NCI-H82 (cell line): ENCODE measurements at places on chromosomes 7 and 10.

DNA sequence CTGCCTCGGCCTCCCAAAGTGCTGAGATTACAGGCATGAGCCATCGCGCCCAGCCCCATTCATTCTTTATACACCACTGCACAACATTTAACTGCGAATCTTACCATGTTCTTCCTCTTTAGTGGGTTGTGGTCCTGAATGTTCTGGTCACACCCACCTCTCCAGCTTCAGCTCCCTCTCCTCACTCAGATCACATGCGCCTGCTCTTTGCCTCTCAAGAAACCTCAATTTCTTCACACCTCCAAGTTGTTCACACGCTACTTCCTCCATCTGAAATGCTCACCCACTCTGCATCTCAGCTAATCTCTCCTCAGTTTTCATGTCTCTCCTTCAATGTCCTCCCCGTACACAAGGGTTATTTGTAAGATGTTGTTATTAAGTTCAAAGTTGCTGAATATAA lies 2.4 kb upstream of the PRR15 start:
- DNase-seq: no peak

DNA sequence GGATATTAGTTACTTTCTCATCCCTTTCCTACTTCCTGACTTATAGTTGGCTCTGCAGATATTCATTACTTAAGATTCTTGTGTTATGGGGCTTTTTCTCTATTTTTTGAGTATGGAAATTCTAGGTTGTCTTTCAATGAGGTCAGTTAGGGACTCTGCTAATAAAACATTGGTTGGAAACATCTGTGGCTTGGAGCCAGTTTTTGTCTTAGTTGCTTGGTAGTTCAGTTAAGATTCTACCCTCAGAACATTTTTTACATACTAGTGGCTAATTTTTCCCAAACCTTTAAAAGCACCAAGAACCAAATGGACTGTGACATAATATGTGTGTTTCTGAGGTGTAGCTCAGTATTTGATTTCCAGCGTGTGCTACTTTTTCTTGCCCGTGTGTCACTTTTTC lies 305.6 kb upstream of the FZD1 start:
- DNase-seq: no peak

DNA sequence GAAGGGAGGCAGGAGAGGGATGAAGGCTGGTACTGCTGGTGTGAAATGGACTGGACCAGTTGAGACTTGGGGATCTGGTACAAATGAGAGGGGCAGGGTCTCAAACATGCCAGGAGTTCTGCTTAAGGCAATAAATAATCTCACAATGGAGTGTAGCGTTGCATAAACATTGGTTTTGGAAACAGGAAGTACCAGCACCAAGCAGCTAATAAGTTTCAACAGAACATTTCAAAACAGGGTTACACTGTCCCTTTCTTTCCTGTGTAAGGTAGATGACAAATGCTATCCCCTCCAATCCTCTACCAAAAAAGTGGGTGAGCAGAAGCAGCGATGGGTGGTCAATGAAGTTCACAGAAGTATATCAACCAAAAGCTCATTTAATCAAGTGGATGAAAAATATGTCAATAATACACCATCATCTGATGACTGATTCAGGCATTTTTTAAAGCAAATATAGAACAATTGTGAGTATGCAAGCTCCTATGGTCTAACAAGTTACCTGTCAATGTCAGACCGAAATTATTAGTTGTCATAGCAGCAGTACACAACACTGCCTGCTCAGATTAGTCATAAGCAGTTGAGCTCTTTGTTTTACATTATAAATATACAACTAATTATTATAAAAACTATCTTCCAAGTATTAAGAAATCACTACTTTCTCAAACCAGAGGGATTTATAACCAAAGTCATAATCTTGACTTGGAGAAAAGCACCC lies 220.0 kb downstream of the FAM107B start:
- DNase-seq: no peak

- no peak for DNase-seq
Observed at GRCh38 chr7:43791-44540, 148.4 kb upstream of the FAM20C start.

- peak; percentile 72 for DNase-seq
Observed at GRCh38 chr10:46992803-46993561, 81.8 kb downstream of the PTPN20 start.

DNA sequence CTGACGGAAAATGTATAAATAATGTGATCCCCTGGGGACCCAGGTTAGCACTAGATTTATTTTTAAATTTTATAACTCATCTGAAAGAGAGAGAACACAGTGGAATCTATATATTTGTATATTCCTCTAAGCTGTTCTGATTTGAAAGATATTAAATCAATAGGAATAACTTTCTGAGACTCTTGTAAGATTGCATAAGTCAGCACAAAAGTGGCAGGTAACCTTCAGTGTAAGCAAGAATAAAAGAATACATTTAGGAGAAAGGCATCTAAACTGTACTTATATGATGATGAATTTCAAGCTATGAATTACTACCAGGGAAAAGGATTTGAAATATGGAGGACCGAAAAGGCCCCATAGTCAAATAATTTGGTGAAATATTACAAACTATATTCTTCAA lies 112.8 kb downstream of the TBXAS1 start:
- DNase-seq: no peak

DNA sequence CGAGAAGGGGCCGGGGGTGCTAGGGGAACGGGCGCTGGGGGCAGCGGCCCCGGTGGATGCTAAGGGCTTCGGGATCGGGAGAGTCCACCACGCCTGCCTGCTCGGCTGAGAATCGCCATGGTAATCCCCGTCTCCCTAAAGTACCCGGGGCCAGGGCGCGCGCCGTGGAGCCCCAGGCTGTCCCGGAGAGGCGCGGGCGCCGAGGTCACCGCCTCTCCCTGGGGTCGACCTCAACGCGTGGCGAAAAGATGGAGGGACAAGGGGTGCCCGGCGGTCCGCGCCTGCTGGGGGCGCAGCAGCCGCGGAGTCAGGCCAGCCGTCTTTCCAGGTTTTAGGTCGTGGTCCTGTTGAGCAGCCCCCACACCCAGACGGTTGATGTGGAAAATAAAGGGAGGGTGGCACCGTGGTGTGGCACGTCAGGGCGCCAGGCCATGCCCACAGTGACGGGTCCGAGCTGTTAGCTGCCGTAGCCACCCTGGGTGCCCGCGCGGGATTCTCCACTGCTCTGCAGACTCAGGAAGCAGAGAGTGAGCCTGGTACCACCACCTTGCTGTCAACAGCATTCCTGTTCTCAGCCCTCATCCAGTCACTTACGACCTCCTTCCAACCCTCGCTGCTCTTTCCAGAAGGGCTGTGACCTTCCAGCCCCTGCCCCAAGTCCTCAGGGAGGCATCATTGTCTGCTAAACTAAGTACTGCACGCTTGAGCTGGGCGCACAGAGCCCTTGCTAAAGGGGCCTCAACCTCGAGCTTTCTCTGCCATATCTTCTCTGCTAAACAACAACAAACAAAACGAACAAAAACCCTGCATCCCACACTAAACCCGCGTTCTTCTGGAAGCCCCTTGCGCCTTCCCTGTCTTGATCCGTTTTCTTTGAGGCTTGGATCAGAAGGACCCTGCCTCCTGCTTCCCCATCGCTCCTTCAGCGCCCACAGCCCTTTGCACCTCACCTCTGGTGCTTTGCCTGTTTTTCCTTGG lies 666 bp downstream of the SMKR1 start:
- peak; percentile 31 for DNase-seq

GRCh38 chr10:90923111-90923731 lies 2.3 kb upstream of the ANKRD1 start:
- no peak for DNase-seq

- DNase-seq: no peak
Observed at GRCh38 chr7:28086198-28086597, 94.4 kb downstream of the JAZF1 start.

GRCh38 chr7:32489788-32490126 lies 423 bp downstream of the LSM5 start:
- DNase-seq: no peak

DNA sequence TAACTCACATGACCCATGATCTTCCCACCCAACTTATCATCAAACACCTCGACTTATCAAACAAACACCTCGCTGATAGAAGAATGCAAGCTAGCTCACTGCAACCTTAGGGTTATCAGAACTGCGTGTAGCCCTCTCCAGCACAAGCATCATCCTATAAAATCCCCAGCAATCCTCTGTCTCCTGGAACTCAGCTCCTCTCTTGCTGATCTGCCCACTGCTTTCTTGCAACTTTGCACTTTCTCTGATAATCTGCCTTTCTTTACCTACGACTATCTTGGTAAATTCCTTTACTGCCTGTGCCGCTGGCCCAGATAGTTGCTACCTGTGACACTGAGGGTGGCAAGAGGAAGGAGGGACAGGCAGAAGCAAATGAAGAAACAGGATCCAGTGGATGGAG lies 210.9 kb downstream of the ACTR3B start:
- DNase-seq: no peak

DNA sequence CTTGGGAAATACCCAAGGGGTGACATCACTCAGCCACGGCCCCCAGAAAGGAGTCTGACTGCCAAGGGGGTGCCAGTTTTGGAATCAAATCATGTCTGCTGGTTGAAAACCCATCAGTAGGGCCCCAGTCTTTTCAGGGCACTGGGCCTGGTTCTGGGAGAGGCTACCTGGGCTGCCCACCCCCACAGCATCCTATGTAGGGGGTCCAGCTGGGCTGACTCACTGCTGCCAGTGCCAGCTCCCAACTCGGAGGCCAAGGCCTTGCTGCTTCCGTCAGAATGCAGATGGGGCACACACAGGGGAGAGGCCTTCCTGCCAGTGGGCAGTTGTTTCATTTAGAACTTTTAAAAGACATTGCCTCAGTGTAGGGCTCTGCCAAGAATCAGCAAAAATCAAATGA lies 39.5 kb upstream of the DMBT1 start:
- no peak for DNase-seq

GRCh38 chr10:96719850-96720421 lies 378 bp downstream of the PIK3AP1 start:
- DNase-seq: peak; percentile 71

- no peak for DNase-seq
Observed at GRCh38 chr7:48781752-48782151, 142.6 kb upstream of the CDC14C start.

DNA sequence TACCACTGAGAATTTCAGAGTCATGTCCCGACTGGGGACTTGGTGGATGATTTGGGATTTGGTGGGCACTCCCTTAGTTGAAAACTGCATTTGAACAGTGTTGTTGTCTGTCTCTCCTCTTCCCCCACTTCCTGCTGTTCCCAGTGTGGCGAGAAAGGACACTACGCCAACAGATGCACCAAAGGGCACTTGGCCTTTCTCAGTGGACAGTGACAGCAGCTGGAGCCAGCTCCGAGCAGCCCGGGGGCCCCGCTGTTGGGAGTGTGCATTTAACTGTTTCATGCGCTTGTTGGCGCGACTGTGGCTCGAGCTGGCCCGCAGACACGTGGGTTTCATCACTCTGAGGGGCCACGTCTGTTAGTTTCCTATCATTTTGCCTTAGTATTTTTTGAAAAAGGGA lies 9.7 kb downstream of the ATP5MF start:
- no peak for DNase-seq

GRCh38 chr7:29274146-29275017 lies 79.8 kb downstream of the CHN2 start:
- no peak for DNase-seq

DNA sequence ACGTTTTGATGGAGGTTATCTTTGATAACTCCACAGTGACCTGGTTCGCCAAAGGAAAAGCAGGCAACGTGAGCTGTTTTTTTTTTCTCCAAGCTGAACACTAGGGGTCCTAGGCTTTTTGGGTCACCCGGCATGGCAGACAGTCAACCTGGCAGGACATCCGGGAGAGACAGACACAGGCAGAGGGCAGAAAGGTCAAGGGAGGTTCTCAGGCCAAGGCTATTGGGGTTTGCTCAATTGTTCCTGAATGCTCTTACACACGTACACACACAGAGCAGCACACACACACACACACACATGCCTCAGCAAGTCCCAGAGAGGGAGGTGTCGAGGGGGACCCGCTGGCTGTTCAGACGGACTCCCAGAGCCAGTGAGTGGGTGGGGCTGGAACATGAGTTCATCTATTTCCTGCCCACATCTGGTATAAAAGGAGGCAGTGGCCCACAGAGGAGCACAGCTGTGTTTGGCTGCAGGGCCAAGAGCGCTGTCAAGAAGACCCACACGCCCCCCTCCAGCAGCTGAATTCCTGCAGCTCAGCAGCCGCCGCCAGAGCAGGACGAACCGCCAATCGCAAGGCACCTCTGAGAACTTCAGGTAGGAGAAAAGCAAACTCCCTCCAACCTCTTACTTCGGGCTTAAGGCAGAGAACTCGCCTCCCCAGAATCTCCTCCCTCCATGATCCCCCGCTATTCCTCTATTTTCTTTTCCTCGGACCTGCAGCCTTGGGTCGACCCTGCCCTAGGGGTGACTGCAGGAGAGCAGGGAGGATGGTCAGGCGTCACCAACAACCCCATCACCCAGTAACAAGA lies at the start of gene SERPINE1:
TSS of gene SERPINE1 (plus strand) at position 454 of the 809 bp plus-strand sequence. CDS start 1,290 bp downstream, outside the sequence.
- no peak for DNase-seq

DNA sequence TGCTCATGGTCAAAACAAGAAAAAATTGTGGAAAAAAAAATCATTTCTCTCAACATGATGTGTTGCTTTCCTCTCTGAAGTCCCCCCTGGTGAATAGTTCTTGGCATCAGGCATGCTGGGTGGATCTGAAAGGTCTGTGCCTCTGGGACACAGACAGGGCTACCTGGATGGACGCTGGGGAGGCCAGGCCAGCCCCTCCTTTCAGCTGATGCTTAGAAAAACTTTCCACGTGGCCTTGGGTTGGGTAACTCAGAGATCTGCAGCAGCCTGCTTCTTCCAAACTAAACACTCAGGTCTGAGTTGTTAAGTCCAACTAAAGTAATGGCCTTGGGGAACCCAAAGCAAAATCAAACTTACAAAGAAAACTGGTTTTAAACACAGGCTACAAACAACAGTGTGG lies 113.0 kb downstream of the CCDC3 start:
- DNase-seq: no peak

DNA sequence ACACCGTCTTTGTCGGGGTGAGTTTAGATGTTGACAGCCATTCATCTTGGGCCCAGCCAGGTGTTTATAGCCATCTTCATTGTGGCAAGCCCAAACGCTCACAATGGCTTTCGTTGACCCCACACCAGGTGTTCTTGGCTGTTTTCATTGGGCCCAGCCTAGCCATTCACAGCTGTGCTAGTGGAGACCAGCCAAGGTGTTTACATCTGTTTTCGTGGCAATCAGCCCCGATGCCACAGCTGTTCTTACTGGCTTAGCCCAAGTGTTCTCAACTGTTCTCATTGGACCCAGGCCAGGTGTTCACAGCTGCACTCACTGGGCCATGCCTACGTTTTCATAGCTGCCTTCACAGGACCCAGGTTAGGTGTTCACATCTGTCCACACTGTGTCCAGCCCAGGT lies 7.7 kb downstream of the FRG2B start:
- no peak for DNase-seq

- DNase-seq: no peak
Observed at GRCh38 chr10:3116508-3117100, 49.3 kb downstream of the PFKP start.

GRCh38 chr7:45872116-45873034 lies 507 bp downstream of the CCDC201 start:
- DNase-seq: peak; percentile 43

- DNase-seq: peak; percentile 81
Observed at GRCh38 chr10:30987463-30987862, 44.2 kb downstream of the ZNF438 start.

DNA sequence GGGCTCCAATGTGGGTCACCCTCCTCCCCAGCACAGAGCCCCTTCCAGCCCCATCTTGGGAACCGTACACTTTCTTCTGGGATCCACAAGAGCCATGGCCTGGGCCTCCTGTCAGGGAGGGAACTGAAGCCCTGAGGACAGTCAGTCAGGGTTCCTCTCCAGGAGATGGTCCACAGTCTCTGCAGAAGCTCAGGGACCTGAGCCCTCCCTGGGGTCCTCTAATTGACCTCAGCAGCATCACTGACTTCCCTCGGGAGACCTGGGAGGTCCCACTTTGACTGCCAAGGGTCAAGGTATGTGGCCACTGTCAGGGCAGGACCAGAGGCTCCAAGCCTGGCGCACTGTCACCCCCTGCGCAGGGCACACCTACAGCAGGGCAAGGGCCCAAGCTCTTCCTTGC lies 32.3 kb downstream of the NOD1 start:
- DNase-seq: no peak
